ENCODE measurements at places on chromosomes 1 and 21.

DNA sequence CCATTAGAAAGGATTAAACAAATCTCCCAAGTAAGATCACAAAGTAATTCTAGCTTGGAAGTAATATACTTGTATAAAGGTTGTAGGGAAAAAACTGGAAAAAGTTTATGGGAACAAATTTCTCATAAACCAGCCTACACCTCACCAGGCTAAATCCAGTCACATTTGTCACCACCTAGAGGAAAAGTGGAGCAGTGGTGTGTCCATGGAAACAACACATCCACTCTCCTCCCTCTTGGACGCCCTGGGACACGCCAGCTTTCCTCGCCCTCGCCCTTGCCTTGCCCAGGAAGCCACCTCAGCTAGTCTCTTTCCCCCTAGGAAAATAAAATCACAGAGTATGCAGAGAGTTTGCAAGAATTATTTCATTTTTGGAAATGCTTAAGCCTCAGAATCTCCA is 2.2 kb downstream of the PALMD start:
- no peak for DNase-seq

GRCh38 chr1:147223740-147224615 is 1.2 kb downstream of the FMO5 start:
- no peak for DNase-seq

- no peak for DNase-seq
Measured at GRCh38 chr1:210754878-210755665, 378.9 kb downstream of the KCNH1 start.

GRCh38 chr1:58443986-58444868 is 102.3 kb downstream of the OMA1 start:
- DNase-seq, result no peak

DNA sequence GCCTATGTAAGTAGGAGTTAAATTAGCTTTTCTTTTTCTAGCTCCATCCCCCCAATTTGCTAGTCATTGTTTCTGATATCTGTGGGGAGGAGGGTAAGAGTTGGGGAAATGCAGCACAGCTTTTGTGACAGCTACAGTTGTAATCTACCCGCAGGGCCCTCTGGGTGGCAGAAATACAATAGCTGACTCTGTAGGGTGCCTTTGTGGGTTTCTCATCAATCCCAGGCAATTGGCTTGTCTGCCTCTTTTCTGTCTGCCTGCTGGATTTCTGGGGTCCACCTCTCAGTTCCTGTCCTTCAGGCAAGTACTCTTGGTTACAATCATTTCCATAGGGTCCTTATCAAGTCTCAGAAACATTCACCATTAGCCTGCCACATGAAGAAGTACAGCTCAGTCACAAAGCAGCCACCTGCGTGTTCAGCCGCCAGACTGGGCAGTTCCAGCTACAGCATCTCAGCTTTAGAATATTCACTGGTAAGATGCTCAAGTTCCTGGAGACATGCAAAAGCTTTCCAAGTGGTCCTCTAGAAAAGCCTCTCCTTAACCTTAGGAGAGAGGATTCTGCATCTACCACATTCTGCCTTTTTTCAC is 19.2 kb upstream of the SLC44A5 start:
- DNase-seq, result no peak

- no peak for DNase-seq
Measured at GRCh38 chr21:17921579-17922530, 102.7 kb upstream of the C21orf91 start.

DNA sequence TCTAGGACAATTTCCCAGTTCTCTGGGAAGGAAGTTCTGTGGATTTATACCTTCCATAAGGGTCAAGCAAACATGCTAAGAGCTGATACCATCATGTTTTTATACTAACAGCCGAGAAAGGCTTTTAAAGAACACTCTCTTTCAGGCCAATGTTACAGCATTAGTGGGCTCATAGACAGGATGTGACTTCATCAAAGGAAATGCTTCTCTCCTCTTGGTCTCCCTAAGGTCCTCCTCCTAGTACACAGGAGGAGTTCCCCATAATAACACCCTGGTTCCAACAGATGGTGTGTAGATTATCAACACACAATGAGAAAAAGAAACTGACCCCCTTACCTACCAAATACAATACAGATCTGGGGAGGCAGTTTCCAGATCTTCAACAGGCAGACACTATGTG is 26.7 kb upstream of the GLIS1 start:
- no peak for DNase-seq

GRCh38 chr1:218659911-218660677 is 315.0 kb downstream of the TGFB2 start:
- DNase-seq, result no peak

DNA sequence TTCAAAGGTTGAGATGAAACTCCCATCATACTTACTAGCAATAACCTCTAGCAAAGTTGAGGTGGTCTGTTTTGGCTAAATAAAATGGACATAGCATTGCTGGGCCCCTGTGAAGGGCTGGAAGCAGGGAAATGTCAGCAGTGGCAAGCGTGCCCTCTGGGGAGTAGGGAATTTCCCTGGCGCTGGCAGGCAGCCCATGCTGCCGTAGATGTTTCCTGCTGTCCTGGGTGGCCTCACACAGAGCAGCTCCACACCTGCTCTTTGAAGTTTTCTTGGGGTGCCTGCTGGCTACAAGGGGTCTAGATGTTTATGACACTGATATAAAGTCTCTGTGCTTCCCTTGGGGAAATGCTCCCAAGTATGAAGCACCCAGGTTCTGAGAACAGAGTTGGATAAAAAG is 30.2 kb downstream of the ADARB1 start:
- DNase-seq, result peak; percentile 40

DNA sequence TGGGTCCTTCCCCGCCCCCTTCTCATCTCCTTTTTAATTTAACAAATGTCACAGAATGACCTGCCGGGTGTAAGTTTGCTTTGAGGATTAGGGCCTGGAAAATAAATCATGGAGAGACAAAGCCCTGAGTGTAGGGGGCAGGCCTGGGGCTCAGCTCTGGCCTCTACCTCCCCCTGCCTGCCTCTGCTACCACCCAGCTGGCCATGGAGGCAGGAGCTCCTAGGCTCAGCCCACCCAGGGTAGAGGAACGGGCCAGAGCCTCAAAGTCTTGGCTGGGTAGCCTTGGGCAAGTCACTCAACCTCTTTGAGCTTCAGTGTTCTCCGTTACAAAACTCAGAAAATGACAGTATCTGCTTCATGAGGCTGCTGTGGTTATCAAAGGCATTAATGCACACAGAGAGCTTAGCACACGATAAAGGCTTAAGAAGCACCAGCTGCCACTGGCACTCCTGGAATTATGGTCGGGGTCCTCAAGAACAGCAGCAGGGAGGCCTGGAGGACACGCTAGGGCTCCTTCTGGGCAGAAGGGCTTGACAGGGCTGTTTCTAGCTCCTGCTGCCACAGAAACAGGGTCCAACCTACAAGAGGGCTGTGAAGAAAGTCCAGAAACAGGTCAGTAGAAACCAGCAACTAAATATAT is 39.0 kb downstream of the LRP8 start:
- DNase-seq, result no peak

GRCh38 chr1:183622884-183623785 is 12.4 kb downstream of the ARPC5 start:
- peak; percentile 60 for DNase-seq

- no peak for DNase-seq
Measured at GRCh38 chr1:62240651-62241370, 46.2 kb downstream of the L1TD1 start.

GRCh38 chr1:165054627-165055026 is 301.9 kb downstream of the LMX1A start:
- DNase-seq, result no peak

GRCh38 chr1:40798366-40799281 is 15.0 kb downstream of the KCNQ4 start:
- DNase-seq, result no peak

DNA sequence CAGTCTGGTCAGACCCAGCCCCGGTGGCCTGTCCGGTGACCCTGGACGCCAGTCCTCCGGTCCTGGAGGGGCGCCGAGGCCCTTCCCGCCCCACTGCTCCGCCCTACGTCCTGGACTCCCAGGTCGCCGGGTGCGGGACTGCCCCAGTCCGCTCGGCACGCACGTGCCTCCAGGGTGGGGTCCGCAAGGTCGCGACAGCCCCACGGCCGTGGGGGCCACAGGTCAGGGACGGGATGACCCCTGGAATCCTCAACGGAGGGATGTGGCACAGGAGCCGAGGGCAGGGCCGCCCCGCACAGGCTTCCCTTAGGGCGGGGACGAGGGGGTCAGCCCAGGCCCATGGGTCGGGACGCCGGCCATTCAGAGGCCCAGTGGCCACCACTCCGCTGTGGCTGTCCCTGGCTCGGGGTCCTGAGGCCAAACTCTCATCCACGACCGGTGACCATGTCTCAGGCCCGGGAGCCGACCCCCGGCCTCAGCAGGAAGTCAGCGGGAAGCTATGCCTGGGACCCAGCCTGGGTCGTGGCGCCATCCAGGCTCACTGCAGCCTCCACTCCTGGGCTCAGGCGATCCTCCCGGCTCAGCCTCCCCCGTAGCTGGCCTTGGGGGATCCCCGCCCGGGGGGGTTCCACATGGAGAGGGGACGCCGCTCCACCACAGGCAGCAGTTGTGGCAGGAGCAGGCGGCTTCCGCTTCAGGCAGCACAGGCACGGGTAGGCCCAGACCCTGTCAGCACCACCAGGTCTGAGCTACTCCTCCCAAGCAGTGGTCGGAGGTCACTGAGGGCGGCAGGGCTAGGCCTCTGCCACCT is 599 bp upstream of the TMEM240 start:
- DNase-seq, result no peak

- no peak for DNase-seq
Measured at GRCh38 chr1:31775210-31775999, 11.3 kb upstream of the ADGRB2 start.

GRCh38 chr1:205074513-205074912 is 9.7 kb downstream of the TMEM81 start:
- no peak for DNase-seq

DNA sequence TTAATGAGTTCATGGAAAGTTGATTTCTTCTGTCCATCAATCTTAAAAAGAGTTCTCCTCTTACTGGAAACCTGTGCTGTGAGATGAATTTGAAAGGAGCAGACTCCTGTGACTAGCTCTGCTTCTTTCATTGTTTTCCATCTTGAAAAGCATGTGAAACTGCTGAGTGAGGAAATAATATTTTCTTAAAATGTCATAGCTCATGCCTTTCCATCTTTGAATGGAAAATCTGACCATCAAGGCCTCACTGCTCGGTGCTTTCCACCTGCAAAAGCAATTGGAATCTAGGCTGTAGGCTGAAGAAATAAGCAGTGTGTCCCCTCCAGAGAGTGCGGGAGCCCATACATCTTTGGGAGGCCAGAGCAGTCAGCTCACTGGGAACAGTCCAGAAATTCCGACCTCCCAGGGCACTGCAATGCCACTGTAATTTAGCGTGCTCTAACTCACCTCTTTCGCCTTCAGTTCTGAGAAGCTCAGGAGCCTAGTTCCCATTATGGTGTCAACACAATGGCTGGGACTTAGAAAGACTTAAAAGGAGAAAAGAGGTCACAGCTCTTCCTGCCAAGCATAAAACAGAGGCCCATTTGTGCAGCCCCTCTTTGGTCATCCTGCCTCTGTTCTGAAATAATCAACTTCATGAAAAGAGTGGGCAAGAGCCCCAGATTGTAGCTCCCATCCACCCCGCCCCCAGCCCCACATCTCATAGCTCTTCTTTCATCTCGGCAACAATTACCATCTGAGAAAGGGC is 50.4 kb upstream of the F3 start:
- no peak for DNase-seq

DNA sequence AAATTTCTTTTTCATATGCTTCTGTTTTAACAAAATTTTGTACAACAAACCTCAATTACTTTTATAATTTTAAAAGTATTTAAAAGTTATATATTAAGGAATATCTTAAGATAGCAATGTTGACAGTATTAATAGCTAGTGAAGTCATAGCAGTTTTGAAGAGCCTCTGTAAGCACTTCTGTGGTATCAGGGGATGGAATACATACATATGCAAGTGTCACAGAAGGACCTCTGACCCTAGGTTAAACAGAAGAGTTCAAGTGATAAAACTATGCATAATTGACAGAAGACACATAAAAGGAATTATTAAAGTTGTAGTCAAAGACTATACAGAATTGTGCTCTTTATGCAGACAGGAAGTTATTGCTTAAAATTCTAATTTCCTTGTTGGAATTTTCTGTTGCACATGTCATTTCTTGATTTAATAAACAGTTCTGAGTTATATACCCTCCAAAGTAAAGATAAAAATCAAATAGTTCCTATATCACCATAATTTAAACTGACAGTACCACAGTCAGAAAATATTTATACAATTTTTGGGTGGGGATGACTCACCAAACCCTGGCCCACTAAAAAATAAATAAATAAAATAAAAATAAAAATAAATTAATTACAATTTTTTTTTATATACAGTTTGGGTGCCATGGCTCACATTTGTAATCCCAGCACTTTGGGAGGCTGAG is 27.1 kb downstream of the IPP start:
- DNase-seq, result no peak

GRCh38 chr21:31877463-31877957 is 4.7 kb downstream of the HUNK start:
- no peak for DNase-seq

- DNase-seq, result no peak
Measured at GRCh38 chr1:98921817-98922216, 82.8 kb downstream of the PLPPR5 start.

DNA sequence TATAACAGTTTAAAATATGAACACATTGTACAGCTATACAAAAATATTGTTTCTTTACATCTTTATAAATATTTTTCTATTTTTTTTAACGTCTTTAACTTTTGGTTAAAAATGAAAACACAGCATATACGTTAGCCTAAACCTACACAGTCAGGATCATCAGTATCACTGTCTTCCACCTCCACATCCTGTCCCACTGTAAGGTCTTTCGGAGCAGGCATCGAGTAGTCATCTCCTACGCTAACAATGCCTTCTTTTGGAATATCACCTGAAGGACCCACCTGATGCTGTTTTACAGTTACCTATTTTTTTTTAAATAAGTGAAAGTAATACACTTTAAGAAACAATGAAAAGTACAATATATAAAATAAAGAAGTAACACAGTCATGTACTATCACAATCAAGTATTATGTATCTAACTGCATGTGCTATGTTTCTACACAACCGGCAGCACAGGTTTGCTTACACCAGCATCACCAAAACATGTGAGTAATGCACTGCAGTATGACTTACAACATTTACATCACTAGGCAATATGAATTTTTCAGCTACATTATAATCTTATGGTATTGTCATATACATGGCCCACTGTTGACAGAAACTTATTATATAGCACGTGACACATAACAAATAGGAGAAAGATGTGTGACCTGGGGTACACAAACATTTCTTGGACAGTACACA is 254.4 kb downstream of the AKT3 start:
- peak; percentile 14 for DNase-seq

DNA sequence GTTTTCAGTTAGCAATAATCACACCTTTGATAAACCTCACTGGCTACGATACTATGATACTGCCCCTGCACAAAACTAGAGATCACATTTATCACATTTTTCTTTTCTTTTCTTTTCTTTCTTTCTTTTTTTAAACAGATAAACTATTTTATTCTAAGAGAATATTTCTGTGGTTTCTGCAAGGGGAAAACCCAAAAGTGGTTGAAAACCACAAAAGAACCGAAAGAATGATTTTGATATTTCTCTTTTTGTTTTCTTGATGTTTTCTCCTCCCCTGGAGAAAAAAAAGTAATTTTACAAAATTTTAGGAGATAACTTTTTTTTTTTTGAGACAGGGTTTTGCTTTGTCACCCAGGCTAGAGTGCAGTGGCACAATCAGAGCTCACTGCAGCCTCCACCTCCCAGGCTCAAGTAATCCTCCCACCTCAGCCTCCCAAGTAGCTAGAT is 18.4 kb upstream of the FRRS1 start:
- DNase-seq, result no peak

All from CD4-positive, alpha-beta T cell treated with Interleukin-1 beta for 1 hour (primary cell).